Foreskin keratinocyte (primary cell): ENCODE measurements at places on chromosomes 16 and 17. TPM values are rescaled to one million over a fixed set of nuclear protein-coding genes. Genes with fewer than 3 reads are reported as not detected.

GRCh38 chr16:79869304-79870015 is 268.9 kb upstream of the MAF start:
- DNase-seq, result no peak

DNA sequence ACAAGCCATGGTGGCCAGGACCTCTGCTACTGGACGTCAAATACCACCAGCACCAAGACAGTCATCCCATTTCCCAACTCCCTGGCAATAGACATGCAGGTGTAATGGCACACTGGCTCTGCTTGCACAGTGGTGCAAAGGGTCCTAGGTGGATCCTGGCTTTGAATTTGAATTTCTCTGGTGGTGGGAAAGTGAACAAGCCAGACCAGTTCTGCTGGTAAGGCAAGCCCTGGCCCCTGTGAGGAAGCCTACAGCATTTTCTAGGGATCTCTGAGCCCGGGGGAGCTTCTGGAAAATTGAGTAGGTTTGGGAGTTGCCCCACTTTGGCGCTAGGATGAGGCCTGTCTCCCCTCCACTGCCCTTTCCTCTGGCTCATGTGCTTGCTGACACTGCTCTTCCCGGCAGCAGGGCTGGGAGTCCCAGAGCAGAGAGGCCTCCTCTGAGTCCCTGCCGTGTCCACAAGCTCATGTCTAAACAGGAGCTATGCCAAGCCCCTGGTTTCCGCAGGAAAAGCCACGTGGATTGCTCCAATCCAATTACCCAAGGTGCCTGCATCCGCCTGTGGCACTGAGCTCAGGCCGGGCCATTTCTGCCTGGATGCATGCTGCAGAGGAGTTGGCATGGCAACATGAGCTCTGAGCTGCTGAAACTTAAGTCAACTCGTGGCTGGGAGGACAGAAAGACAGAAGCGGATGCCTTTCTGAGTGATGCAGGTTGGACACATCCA is 67.0 kb downstream of the PRMT7 start:
- no peak for DNase-seq

DNA sequence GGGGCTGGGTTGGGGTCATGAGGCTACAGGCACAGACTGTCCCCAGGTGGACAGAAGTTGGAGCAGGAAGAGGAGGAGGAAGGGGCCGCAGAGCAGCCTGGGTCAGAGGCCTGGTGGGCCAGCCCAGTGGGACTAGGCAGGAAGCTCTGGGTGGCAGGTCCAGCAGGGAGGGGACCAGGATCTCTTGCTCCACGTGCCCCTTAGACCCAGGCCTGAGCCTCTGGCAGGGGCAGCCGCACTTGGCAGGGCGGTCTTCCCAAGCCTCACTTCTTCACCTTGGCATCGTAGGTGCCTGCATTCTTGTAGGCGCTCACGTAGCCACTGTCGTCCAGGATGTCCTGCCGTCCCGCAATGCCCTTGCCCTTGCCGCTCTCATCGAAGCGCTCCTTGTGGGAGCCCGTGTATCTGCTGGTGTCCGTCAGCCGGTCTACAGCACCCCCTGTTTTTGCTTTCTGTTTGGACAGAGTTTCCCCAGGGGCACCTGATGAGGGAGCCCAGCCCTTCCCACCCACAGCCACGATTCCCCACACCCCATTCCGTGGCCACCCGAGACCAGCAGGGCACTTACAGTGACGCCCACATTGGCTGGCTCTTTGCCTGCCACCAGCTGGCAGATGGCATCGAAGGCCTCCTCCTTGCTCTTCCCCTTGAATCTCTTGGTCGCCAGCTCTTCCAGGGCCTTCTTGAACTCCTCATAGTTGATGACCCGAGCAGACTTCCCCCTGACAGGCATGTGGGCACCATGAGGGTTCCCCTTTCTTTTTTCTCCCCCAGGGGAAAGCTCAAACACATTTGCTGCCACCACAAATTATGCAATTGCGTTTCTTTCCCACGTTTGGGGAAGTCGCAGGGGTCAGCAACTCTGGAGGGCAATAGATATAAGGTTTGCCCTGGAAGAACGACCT is 3.1 kb downstream of the TPPP3 start:
- DNase-seq, result no peak

DNA sequence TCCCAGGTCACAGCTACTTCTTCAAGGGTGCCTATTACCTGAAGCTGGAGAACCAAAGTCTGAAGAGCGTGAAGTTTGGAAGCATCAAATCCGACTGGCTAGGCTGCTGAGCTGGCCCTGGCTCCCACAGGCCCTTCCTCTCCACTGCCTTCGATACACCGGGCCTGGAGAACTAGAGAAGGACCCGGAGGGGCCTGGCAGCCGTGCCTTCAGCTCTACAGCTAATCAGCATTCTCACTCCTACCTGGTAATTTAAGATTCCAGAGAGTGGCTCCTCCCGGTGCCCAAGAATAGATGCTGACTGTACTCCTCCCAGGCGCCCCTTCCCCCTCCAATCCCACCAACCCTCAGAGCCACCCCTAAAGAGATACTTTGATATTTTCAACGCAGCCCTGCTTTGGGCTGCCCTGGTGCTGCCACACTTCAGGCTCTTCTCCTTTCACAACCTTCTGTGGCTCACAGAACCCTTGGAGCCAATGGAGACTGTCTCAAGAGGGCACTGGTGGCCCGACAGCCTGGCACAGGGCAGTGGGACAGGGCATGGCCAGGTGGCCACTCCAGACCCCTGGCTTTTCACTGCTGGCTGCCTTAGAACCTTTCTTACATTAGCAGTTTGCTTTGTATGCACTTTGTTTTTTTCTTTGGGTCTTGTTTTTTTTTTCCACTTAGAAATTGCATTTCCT is 3.4 kb upstream of the LPCAT2 start:
- DNase-seq, result no peak

DNA sequence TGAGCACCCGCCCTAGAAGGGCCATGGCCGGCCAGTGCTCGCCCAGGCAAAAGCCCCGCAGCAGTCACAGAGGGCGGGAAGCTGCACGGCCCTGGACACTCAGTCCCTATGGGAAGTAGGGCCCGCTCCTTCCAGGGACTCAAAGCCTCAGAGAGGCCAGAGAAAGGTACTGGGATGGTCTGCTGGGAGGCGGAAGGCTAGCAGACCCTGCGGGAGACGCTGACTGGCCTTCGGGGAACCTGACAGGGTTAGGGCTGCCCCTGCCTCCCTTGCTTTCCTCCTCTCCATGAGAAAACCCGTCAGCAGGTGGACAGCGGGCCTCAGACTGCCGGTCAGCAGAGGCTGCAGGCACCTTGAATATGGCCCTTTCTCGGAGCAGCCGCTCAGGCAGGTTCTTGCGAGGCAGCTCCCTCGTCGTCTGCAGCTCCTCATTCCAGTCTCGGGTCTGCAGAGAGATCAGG is 11.5 kb downstream of the CLUH start:
- no peak for DNase-seq

DNA sequence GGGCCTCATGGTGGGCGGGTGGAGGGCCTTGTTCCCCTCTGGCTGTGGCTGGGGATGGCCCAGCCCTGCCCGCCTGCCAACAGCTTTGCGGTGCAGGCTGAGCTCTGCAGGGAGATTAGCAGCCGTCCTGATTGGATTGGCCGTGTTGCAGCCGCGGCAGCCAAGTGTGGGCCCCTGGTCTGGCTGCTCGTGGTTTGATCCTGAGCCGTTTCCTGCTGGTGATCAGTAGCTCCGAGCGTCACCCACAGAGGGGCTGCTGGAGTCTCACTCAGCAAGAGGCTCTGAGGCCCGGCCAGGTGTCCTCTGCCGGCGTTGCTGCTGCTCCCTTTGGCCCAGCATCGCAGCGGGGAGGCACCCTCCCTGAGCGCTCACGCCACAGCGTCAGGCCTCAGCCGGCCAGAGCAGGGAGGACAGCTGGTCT is 32.5 kb downstream of the BAIAP2 start:
- DNase-seq, result no peak

DNA sequence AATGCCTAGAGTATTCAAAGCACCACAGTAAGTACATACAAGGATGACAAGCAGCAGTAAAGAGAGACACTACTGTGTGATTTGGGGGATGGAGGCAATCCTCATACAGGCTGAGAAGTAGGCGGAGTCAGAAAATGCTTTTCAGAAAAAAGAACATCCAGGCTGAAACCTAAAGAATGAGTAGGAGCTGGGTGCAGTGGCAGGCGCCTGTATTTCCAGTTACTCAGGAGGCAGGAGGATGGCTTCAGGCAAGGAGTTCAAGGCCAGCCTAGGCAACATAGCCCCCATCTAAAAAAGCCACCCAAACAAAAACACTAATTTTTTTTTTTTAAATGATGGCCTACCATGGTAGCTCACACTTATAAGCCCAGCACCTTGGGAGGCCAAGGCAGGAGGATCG is 10.3 kb downstream of the KANSL1 start:
- no peak for DNase-seq

DNA sequence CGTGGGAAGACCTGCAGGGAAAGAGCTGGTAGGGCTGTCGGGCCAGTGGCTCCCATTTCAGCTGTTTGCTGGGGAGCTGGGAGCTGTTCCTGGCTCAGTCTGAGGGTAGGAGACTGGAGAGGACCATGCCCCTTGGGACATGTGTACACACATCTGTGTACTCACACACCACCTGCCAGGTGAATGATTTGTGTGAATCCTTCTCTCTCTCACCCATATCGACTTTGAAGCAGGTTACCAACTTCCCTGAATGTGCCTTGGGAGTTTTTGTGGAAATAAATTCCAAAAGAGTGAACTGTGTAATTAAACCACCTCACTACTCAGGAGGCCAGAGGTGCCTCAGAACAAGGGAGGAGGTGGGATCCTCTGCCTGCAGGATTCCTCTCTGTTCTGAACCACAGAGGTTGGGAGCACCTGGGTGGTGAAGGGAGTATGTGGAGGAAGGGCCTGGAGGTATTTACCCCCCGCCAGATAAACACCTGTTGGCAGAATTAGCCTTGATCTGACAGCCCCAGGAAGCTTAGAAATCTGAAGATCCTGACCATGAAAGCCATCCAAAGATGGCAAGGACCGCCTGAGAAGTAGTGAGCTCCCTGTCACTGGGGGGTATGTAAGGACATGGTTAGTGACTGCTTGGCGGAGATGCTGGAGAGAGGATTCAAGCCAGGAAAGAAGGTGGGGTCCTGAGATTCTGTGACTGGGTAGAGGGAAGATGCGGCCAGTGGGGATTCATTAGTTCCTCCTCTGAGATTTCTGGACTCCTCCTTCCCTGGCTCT is 3.3 kb downstream of the ABCC3 start:
- DNase-seq, result peak; percentile 53

DNA sequence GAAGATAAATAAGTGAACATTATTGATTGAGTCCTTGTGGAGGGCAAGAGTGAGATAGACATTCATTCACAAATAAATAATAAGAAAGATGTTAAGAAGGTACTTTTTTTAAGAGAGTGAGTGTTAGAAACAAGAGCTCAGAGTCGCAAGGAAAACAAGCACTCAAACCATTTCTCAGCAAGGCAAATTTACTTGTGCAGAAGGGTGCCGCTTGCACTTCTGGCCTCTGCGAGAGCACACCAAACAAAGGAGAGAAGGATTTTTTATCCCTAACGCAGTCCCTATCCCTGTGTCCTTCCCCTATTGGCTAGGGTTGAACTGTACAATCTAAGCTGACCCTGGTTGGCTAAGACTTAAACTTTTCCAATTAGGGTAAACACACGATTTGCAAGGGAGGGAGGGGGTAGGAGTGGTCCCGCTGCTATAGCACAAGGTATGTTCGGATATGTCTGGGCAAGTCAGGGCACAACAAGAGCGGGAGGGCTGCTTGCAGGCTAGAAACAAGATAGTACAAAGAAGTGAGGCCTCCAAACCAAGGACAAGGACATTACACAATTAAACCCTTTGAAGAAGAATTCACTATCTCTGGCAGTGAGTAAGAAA is 156.2 kb downstream of the PPM1E start:
- peak; percentile 6 for DNase-seq

DNA sequence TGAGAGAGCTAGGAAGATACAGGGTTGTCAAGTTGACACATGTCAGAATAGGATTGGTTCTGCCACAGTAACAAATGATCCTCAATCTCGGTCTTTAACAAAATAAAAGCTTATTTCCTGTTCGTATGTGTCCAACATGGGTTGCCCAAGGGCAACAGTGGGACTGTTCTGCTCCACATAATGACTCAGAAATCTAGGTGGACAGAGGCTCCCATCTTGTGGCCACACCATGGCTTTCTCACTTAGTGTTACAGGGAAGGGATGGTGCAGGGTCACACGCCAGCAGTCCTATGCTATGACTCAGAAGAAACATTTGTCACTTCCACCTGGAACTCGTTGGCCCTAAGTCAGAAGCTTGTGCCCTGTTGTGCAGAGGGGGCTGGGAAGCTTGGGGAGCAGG is 364.9 kb downstream of the SNX29 start:
- peak; percentile 69 for DNase-seq

GRCh38 chr16:83949724-83950001 is 3.4 kb upstream of the OSGIN1 start:
- no peak for DNase-seq

DNA sequence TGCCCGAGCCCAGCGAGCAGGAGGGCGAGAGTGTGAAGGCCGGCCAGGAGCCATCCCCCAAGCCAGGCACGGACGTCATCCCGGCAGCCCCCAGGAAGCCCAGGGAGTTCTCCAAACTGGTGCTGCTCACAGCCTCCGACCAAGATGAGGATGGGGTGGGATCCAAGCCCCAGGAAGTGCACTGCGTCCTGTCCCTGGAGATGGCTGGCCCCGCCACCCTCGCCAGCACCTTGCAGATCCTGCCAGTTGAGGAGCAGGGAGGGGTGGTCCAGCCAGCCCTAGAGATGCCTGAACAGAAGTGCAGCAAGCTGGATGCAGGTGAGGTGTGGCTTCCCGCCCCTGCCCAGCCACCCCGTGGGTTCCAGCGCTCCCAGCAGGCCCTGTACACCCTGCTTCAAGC is 18.0 kb downstream of the FLYWCH1 start:
- no peak for DNase-seq

GRCh38 chr16:50864386-50864785 is 122.5 kb downstream of the CYLD start:
- no peak for DNase-seq

CIBAR2 gene
- not detected in 2 replicates for total RNA-seq

CPNE7 gene
- 5.5 and 8.4 TPM in 2 replicates for total RNA-seq

RHBDL3 gene
- 0.03 TPM in 1 of 2 replicates, not detected in the other for total RNA-seq
